ENCODE measurements at places on chromosomes 6 and 20. TPM values are rescaled to one million over a fixed set of nuclear protein-coding genes. Genes with fewer than 3 reads are reported as not detected.

- no peak for DNase-seq
Observed at GRCh38 chr6:106739387-106739786, 110.0 kb downstream of the QRSL1 start.

- DNase-seq: no peak
Observed at GRCh38 chr6:95135182-95135581, 442.2 kb upstream of the MANEA start.

DNA sequence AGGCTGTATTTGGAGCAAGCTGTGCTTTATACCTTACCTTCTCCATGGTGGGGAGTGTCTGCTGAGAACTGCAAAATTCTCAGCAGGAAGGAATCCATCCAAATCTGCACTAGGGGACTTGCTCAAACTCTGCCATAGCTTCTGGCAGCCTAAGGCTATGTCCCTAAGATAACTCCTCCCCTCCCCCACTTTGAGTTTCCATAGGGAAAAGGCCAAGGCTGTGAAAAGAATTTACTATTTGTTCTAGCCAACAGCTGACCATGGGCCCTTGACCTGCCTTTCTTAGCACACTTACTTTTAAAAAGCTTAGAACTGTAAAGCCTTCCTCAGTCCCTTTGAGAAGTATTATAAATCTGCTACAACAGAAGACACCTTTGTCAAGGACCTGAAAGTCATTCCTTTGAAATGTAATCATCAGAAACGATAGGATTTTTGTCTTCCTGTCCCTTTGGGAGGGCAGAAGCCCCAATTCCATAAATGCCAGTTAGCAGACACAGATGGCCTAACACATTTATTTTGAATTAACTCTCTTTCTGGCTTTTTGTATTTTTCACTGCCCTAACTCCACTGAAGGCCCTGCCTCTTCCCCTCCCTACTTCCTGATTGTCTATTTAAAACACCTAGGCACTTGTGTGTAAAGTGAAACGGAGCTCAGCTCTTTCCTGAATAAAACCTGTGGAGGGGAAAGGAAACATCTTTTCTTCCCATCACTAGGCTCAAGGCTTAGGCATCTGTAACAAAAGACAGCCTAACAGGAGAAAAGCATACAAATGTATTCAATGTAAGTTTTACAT is 157.1 kb downstream of the AKAP7 start:
- no peak for DNase-seq

GPR63 gene
- 3.7 TPM for total RNA-seq

DNA sequence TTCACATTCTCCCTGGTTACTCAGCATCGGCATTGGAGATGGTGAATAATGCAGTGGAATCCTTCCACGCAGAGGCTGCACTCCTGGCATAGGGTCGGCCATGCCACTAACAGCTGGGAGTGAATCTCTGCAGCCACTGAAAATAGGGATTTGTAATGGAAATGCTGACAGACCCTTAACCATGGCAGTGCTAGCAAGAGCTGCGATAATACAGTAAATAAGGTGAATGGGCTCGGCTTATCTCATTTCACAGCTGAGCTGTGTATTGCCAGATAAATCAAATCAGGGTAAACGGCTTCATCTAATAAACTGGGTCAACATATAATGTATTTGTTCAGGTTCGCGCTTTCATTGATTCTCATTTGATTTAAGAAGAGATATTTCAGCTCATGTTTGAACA is 156.8 kb downstream of the SLC35B3 start:
- DNase-seq: no peak

DNA sequence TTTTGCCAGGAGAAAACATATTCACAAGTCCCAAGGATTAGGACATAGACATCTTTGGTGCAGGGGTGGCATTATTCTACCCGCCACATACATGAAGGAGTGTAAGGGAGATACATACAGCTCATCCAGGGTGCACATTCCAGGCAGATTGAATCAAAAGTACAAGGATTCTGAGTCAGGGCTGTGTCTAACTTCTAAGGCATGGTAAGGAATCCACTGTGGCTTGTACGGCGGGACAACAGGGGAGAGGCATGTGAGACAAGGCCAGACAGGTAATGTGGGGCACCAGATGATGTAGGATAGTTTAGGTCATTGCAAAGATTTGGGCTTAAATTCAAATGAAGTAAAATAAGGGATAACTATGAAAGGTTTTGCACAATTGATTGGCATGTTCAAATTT is 780.9 kb downstream of the C6orf118 start:
- DNase-seq: no peak

- no peak for DNase-seq
Observed at GRCh38 chr6:142679907-142680700, 264.9 kb downstream of the HIVEP2 start.

- DNase-seq: peak; percentile 78
Observed at GRCh38 chr6:26183581-26184366, 96.5 kb downstream of the HFE start.

DNA sequence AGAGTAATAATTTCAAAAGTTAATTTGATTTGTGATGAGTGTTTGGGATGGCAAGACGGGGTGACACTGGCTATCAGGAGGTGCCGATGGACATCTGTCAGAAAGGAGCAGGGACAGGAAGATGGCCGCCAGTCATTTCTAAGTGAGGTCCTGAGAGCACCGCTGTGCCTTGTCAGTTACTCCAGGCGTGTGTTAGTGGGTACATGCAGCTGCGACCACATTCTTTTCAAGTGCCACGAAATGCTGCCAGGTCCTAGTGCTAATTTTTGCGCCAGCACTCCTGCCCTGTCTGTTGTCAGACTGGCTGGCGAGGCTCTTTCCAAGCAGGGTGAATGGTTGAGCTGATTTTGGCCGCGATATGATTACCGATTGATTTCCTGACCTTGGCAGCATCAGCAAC is 64.6 kb upstream of the INSM1 start:
- no peak for DNase-seq

DNA sequence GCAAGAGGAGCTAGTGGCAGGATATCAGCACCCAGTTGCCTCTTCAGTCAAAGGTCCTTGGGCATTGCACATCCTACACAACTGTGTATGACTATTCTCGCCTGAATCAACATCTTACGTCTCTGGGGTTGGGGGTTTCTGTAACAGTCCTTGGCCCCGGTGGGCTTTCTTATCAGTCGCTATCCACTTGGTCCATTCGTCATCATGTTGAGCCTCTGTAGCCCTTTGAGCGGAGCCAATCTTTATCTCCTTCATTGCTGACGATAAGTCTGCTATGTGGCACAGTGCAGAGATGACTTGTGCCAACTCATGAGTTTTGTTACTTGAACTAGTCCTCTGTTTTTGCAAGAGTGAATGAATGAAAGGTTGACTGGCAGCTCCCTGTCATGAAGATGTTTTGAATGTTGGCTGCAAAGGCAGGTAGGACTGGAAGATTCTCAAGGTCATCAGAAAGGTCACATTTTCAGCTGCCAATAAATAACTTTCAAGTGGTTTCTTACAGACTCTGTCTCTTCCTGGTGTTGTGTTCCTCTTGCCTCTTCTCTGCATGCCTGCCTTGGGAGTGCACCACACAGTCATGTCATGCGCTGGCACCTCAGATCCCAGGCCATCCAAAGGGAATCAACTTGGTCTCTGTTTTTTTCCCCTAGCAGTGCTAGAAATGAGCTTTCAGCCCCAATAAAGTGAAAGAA is 238.9 kb downstream of the SLC24A3 start:
- no peak for DNase-seq

PSORS1C2 gene
- not detected for total RNA-seq

EGFL8 gene
- 5.1 TPM for total RNA-seq

DNA sequence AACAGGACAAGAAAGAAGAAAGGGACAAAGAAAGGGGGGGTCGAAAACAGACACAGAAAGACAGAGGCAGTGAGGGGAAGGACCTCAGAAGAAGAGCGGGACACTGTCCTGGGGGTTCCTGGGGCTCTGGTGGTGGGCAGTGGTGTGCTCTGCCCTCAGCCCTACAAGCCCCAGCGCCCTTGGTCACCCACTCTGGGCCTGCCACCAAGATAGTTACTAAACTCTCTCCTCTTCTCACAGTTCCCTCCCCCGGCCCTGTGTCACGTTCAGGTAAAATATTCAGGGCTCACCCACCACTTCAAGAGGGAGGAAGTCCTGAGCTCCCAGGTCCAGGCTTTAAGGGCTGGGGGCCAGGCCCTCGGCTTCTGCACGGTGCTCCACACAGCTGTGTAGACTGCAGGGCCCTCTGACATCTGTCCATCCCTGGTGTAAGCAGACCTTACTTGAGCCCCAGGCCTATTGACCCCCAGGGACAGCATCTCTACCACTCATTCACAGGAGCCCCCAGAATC is 87.4 kb downstream of the MRPL14 start:
- no peak for DNase-seq

GRCh38 chr6:104326173-104327001 is 533.3 kb downstream of the HACE1 start:
- no peak for DNase-seq

DNA sequence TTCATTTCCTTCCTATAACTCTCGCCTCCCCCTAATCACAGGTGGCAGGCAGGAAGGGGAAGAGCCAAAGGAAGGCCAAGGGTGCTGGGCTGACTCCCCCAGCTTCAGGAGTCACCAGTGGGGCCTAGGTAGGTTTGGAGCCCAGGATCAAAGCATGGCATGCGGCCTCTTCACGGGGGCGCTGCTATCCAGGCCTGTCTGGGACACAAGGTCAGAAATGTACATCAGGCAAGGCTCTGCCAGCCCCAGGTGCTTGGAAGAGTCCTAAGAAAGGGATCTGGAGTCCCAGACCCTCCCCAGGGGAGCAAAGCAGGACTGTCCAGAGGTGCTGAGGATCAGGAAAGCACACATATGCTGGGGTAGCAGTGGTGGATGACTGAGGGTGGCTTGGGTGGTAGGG is 10.4 kb downstream of the PI16 start:
- DNase-seq: no peak

CTCFL gene
- total RNA-seq: not detected

- no peak for DNase-seq
Observed at GRCh38 chr6:41763470-41763869, 16.2 kb downstream of the FRS3 start.

DNA sequence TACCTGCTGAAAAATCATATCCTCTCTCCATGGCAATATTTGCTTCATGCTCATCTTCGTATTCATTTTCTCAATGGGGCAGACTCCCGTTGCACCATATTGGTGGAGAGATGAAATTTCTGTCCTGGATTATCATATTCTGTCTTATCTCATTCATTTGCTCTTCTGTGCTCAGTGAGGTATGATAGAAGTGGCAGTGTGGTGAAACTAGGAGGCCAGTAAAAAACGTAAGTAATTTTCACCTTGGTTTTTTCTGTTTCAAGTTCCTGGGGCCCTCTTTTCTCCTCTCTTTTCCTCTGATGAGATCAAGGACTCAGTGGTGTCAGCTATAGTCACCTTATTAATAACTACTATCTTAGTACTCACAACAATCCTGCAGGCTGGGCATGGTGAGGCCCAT is 182.5 kb upstream of the HDAC2 start:
- DNase-seq: no peak

DNA sequence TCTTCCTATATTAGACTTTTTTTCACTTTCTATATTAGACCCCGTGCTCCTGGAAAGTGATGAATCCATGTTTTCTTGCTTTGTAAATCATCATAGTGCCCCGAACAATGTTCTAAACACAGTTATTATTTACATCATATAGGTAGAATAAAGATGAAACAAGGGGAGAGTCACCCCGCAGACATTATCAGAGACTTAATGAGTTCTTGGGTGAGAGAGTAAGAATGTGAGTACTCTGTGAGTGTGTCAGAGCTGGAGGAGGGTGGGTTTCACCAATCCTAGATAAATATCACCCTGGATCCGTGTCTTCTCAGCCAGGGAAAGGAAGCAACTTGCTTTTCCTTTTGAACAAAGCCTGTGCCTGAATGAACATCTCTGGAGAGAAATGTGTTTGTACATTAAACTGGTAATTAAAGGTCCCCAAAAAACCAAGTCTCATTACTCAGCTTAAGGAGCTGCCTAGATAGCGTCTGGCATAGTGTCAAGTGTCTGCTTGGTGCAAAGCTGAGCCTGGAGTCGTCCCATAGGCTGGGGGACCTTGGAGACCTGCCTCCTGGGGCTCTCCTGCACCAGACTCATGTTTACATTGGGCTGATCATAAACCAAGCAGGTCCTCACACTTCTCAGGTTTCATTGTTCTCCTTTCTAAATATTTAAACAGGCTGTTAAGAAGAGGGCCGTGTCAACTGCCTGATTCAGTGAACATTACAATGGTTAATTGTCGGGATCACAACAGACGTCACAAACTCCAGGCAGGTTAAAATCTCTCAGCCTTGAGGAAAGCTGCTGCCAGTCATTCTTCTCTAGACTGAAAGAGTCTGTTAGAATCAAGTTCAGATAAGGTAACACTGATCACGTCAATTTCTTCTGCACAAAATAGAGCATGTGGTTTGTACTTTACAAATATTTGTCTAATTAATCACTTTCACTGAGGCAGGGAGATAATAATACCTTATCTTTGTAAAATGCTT is 179.7 kb upstream of the MYLIP start:
- DNase-seq: no peak

- peak; percentile 41 for DNase-seq
Observed at GRCh38 chr6:32462609-32463008, 22.9 kb downstream of the HLA-DRA start.

- DNase-seq: no peak
Observed at GRCh38 chr6:135022050-135022697, 32.4 kb downstream of the HBS1L start.

DNA sequence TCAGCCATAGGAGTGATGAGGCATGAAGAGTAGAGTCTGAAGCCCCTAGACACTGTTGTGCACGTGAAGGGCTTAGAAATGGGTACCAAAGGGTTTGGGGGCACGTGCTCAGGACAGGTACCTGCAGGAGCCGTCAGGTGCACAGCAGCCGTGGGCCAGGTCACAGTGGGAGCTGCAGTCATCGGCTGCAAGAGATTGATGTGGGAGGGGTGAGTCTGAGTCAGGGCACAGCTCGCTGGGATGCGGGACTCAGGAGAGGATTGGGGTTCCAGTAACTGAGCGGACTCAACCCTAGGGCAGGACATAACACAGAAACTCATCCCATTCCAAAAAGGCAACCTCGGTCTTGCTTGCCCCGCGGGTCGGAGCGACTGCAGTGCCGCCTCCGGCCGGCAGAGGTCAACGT is 1.1 kb downstream of the DLK2 start:
- peak; percentile 68 for DNase-seq

GRCh38 chr20:58149437-58150091 is 78.9 kb downstream of the ANKRD60 start:
- no peak for DNase-seq

TMEM217 gene
- total RNA-seq: 1.6 TPM

- DNase-seq: no peak
Observed at GRCh38 chr6:22332216-22332615, 35.4 kb upstream of the PRL start.

PAX1 gene
- not detected for total RNA-seq

Data from activated CD4-positive, alpha-beta memory T cell treated with anti-CD3 and anti-CD28 coated beads, Interleukin-2, amount 10 ng/mL, durations not matched to agents 7 days and 5 days (primary cell).